Upper lobe of left lung (tissue), 6 donors: ENCODE measurements at places on chromosomes 2 and 18.
A peak's percentile ranks its signal among the peaks of the same experiment; 100 is the strongest.

GRCh38 chr2:38600242-38600891 lies 2.4 kb downstream of the HNRNPLL start:
- DNase-seq = no peak

DNA sequence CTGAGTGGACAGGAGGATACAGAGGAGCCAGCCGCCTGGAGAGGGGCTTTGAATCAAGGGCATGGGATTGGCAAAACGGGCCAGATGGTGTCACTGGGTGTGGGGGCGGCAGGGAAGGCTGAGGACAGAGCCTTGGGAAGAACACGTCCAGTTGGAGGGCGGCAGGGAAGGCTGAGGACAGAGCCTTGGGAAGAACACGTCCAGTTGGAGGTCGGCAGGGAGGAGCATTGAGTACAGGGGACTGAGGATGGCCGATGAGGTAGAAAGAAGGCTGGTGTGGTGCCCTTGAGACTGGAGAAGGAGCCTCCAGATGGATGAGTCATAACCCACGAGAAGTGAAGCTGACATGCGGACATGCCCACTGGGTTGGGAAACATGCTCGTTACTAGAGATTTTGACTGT lies 4.5 kb downstream of the HES6 start:
- DNase-seq = peak; percentile 35

DNA sequence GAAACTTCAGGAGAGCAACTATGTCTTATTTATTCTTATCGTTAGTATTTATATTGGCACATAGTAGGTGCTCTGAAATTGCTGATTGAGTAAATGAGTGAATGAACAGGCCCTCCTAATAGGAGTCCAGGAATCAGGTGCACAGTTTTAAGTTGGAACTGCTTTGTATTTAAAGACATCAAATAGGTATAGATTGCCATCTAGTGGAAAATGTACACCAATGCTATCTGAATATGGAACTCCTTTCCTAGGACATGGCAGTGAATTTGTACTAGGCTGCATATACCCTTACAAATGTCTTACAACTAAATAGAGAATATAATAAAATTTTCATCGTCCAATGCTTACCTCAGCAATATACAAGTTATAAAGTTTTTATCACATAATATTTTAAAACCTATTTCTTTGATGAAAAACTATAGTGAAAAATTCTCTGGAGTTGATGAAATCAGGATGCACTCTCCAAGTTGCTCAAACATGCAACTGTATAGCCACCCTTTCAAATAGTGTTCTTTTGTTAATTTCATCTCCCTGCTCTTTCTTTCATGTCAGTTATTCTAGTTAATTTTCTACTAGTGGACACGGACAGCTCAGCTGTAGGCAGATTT lies 318.9 kb upstream of the SYT4 start:
- DNase-seq = no peak

GRCh38 chr2:136334967-136335366 lies 217.0 kb upstream of the CXCR4 start:
- no peak for DNase-seq

GRCh38 chr2:15313657-15314056 lies 247.5 kb downstream of the NBAS start:
- DNase-seq = no peak

GRCh38 chr18:7198326-7198725 lies 32.6 kb upstream of the LRRC30 start:
- DNase-seq = no peak

- peak; percentile 69 for DNase-seq
Measured at GRCh38 chr2:70084973-70085710, 2.1 kb upstream of the PCBP1 start.

DNA sequence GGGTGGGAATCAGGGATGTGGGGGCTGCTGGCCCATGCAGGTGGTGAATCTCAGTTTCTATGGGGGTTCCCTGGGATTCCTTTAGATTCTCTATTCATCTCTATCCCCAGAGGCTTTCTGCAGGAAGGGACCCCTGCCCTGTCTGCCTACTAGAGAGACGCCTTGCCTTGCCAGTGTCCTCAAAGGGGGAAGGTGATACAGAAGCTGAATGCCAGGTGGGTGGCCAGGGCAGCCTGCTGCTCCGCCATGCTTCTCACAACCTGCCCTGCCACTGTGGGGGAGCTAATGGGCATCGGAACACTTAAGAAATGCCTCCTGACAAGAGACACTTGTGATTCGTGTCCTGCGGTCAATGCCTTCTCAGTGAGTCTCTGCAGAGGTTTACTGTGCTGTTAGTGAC lies 368.4 kb downstream of the EN1 start:
- DNase-seq = no peak

DNA sequence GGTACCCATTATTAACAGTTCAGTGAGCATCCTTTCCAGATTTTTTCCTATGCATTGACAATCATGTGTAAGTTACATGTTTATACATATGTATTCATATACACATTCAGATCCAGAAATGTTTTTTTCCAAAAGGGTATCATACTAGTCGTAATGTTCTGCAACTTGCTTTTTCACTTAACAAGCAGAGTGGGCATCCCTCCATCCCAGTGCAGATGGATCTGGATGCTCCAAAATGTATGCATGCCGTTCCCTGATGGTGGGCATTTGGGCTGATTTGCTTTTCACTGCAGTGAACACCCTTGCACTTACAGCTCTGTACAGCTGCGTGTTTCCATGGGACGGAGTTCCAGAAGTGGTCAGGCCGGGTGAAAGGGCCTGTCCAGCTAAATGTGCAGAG lies 57.0 kb downstream of the DNMT3A start:
- DNase-seq = no peak

- DNase-seq = peak; percentile 95
Measured at GRCh38 chr18:76801567-76802505, 20.5 kb upstream of the ZNF236 start.

- DNase-seq = no peak
Measured at GRCh38 chr2:54396107-54396506, 60.0 kb upstream of the SPTBN1 start.

DNA sequence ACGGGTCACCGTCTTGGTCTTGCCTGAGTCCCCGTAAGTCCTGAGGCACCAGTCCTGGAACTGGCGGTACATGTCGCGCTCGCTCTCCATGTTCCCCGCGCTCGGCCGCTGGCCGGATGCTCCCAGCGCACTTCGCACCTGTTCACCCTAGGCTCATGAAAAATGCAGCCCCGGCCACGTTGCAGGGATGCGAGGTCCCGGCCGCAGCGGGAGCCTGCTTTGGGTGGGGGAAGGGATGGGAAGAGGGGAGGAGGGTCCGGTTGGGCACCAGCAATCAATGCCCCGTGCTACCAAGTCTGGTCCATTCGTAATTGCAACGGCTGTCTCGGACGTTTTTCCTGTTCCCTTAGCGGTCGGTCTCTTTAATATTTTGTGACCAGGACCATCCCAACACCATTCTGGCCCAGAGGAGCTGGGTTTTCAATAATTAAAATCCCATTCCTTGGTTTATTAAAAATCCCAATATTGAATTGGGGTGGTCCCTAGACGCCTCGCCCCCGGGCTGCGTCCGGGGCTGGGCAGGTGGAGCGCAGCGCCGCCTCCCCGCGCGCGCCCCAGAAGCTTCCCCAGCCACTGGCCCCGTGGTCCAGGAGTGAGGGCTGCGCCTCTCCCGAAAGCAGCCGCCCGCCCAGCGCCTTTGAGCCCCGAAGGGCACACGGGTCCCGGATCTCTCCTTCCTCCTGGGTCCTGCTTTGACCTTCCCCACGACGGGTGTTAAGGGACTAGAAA lies 1.4 kb downstream of the NOL4 start:
- no peak for DNase-seq

- peak; percentile 60 for DNase-seq
Measured at GRCh38 chr2:84970210-84970867, 622 bp upstream of the KCMF1 start.

DNA sequence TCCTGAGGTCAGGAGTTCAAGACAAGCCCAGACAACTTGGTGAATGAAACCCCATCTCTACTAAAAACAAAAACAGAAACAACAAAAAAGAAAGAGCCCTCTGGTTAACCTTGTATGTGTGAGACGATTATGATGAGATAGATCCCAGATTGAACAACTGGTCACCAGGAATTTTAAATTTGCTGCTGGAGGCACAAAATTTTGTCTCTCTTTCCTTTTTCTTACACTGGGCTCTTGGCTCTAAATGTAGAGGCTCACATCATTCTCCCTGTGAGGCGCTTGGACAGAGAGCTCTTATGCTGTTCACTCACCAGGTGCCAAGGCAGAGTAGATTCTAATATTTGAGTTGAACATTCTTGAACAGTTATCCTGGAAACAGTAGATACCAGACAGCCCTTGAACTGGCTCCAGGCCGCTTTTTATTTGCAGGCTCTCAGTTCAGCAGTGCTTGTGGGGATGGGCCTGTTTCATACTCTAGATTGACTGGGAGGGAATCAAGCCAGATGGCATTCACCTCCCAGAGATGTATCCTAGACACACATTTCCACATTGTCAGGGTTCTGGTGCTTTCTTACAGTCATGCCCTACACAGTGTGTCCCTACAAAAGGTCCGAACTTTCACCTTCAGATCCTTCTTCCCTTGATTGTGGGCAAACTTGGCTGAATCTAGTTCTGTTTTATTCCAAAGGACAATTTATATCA lies 1159.6 kb downstream of the RPIA start:
- no peak for DNase-seq

- no peak for DNase-seq
Measured at GRCh38 chr2:43541165-43541564, 54.7 kb downstream of the THADA start.

- no peak for DNase-seq
Measured at GRCh38 chr2:54704688-54705605, 18.5 kb upstream of the EML6 start.

DNA sequence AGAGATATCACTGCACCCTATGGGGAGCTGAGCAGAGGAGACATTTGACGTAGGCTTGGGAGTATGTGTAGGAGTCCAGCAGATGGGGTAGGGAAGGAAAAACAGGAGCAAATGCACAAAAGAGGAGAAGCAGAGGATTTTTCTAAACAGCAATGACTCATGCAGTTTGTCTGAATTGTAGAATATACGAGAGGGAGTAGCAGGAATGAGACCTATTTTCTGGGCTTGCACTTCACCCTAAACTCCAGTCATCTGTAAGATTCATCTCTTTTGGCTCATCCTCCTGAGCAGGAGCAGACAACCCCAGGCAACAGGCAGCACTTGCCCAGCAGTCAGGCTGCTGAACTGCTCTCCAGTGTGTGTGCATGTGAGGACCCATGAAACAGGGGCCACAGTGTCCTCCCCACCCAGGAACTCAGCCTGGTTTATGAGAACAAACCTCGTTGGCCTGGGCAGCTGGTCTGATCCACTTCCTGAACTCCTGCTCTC lies 100.2 kb upstream of the CDC42EP3 start:
- no peak for DNase-seq

DNA sequence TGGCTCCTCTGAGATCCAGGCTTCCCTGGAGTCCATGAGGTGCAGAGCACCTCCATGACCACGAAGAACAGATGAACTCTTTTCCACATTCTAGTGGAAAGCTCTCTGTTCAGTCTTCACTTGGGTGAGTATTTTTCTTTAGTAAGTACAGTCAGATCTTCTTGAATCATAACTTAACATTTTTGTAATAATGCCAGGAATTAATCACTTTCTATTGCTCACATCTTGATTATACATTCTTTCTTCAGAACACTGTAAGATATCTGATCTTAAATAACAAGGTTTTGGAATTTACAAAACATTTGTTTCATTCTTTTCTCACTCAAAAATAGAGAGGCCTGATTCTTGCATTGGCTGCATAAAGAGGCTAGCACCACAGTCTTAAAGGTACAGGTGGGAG lies 45.4 kb upstream of the RND3 start:
- no peak for DNase-seq

- DNase-seq = no peak
Measured at GRCh38 chr2:8926356-8926755, 77.1 kb downstream of the MBOAT2 start.

DNA sequence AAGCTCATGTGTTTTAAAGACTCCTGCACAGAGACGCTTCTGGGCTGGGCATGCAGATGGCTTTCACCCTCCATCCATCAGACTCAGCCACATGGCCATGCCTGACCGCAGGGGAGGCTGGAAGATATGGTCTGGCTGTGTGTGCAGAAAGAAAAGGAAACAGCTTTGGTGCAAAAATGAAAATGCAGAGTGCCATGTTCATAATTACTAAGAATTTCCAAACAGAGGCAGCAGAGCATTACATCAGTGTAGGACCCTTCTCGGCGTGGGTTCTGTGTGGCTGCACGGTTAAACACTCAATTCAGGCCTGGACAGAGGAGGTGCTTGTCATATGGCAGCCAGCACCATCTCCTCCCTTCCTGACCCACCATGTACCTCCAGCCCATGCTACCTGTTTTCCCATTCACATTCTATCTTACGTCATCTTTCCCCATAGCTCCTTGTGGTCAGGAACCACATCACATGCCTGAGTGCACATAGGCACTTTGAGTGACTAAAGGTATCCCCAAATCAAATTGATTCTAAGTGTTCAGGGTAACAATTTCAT lies 200.3 kb upstream of the ID2 start:
- DNase-seq = no peak

GRCh38 chr2:86477349-86477748 lies 36.2 kb downstream of the KDM3A start:
- no peak for DNase-seq

GRCh38 chr2:131493199-131493968 lies 1.2 kb upstream of the MZT2A start:
- DNase-seq = no peak

DNA sequence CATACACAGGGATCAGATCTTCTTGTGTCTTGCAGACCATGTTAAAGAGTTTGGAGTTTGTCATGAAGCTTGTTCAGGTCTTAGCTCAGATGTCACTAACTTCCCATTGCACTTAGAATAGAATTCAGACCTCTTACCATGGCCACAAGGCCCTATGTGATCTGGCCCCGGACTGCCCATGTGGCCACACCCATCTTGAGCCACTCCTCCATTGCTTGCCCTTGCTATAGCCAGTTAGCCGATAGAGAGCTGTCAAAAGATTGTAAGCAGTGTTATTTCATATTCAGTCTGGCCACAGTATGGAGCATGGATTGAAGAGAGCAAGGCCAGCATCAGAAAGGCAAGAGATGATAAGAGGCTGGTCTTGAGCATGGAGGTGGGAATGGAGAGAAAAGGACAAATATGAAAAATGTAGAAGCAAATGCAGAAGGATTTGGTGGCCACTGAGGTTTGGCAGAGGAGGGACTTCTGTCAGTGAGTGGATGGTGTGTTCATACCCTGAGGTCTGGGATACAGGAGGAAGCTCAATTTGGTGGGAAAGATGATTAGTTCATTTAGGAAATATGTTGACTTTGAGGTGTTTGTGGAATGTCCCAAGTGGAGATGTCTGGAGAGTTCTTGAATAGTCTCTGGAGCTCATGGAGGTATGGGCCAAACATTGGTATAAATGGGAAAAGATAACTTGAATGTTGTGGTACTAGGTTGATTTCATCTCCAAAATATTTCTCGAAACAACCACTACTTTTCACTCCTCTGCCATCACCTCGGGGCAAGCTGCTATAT lies 10.6 kb downstream of the DGUOK start:
- no peak for DNase-seq

GRCh38 chr2:94776036-94776435 lies 95.2 kb upstream of the TEKT4 start:
- DNase-seq = no peak

GRCh38 chr2:228048838-228049490 lies 132.5 kb downstream of the SPHKAP start:
- DNase-seq = peak; percentile 36
